Activated naive CD8-positive, alpha-beta T cell treated with anti-CD3 and anti-CD28 coated beads, Interleukin-2, amount 50 U/mL, for 24 hours (primary cell): ENCODE measurements at places on chromosomes 16 and 17.

DNA sequence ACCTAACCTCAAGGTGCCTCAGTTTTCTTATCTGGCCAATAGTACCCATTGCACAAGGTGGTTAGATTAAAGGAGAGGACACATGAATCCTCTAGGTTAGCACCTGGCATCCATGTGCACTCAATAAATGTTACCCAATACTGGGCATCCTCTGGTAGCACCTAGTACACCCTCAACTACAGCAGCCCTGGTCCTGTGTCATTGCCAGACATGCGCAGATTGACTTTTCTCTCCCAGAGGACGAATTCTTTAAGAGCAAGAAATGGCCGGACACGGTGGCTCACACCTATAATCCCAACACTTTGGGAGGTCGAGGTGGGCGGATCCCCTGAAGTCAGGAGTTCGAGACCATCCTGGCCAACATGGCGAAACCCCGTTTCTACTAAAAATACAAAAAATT is 7.3 kb downstream of the DUSP3 start:
- no peak for DNase-seq
- H3K4me1 ChIP-seq = peaks cover 10% of the 10 kb centered on the region
- H3K27ac ChIP-seq = no peak overlapping the region
- H3K36me3 ChIP-seq = peaks cover 24% of the 10 kb centered on the region
- H3K4me3 ChIP-seq = no peak overlapping the region
- H3K27me3 ChIP-seq = no peaks in the 10 kb centered on the region

DNA sequence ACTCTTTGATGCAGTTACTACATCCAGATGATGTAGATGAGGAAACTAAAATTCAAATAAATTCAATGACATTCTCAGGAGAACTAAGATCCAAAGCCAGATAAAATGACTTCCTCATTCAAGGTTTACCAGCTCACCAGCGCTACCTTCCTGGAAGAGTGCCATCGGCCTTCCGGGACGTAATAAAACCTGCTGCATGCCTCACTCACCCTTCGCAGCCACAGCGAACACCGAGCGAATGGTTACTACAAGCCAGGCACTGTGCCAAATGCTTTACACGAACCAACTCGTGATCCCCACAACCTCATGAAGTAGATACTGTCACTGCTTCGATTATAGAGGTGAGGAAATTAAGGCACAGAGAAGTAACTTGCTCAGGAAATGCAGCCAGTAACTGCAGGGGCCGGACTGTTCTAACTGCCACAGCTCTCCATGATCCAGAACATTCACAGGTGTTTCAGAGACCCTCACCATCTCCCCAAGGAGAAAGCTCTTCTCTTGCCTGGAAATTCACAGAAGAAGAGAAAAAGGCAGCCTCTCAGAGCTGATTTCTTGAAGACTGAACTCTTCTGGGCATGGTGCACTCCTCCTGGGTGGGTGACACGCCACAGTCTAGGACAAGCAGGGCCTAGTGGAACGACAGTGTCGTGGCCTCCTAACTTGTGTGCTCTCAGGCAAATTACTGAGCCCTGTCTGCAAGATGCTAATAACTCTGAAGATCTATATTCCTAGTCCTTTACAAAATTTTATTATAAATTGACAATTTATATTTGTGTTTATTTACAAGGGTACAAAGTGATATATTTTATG is 46.8 kb downstream of the HIC1 start:
- H3K27ac ChIP-seq = no peak overlapping the region
- H3K4me3 ChIP-seq = no peak overlapping the region
- H3K4me1 ChIP-seq = peaks cover 12% of the 10 kb centered on the region
- peak; percentile 33 for DNase-seq

DNA sequence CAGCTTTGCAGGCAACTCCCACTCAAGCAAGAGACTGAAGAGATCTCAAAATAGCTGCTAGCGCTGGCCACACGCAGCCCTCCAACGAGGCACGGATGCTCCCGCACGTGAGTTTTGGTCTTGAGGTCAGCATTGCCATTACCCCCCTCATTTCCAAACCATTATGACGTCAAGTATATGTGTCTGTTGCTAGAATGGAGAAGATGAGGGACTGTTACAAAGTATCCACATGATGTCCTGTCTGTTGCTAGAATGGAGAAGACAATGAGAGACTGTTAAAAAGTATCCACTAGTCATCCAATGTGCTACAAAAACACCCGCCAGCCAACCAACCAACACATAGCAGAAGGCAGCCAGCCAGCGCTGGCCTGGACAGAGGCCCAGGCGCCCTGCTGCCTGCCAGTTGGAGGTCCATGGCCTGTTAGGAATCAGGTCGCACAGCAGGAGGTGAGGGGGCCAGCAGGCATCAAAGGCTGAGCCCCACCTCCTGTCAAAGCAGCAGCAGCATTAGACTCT is 24.8 kb downstream of the KLHDC4 start:
- DNase-seq = no peak
- H3K27me3 ChIP-seq = no peaks in the 10 kb centered on the region
- H3K4me3 ChIP-seq = no peak overlapping the region
- H3K27ac ChIP-seq = no peak overlapping the region
- H3K4me1 ChIP-seq = peaks cover 10% of the 10 kb centered on the region

- DNase-seq = no peak
- no peak overlapping the region for H3K27ac ChIP-seq
- H3K27me3 ChIP-seq = no peaks in the 10 kb centered on the region
- H3K4me3 ChIP-seq = no peak overlapping the region
- peaks cover 29% of the 10 kb centered on the region for H3K4me1 ChIP-seq
- peaks cover 1% of the 10 kb centered on the region for H3K36me3 ChIP-seq
These were observed 55.4 kb downstream of the TENT4B start for GRCh38 chr16:50208460-50208931.

- H3K27ac ChIP-seq = peak within 1 kb of the TSS; percentile 90
- DNase-seq = peak; percentile 84
- H3K4me1 ChIP-seq = peaks cover 24% of the 10 kb centered on the region
These were observed at the start of gene PLEKHG4 for GRCh38 chr16:67279296-67280089. TSS of gene PLEKHG4 (plus strand) at chr16:67279532. CDS start at chr16:67280045, 513 bp downstream.

DNA sequence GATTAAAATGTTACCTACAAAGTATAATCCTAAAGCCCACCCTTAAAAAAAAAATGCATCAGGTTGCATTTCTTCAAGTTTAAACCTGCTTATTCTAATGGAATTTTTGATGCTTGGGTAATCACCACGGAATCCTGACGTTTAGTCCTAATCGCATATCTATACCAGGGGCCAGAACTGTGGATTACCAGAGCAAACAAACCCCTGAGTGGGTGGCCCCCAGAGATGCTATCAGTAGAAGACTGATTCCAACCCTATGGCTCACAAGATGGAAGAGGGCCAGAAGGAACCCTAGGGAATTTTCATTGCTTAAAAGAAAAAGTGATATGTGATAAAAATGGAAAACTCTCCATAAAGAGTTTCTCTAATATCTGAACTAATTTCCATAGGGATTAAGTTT is 152.2 kb upstream of the NOG start:
- DNase-seq = no peak
- H3K36me3 ChIP-seq = no peaks in the 10 kb centered on the region
- H3K4me3 ChIP-seq = no peak overlapping the region
- peaks cover 12% of the 10 kb centered on the region for H3K27me3 ChIP-seq
- no peaks in the 10 kb centered on the region for H3K4me1 ChIP-seq

GRCh38 chr16:17159617-17160016 is 311.1 kb downstream of the XYLT1 start:
- peaks cover 6% of the 10 kb centered on the region for H3K36me3 ChIP-seq
- H3K4me1 ChIP-seq = no peaks in the 10 kb centered on the region
- DNase-seq = no peak
- no peak overlapping the region for H3K4me3 ChIP-seq

DNA sequence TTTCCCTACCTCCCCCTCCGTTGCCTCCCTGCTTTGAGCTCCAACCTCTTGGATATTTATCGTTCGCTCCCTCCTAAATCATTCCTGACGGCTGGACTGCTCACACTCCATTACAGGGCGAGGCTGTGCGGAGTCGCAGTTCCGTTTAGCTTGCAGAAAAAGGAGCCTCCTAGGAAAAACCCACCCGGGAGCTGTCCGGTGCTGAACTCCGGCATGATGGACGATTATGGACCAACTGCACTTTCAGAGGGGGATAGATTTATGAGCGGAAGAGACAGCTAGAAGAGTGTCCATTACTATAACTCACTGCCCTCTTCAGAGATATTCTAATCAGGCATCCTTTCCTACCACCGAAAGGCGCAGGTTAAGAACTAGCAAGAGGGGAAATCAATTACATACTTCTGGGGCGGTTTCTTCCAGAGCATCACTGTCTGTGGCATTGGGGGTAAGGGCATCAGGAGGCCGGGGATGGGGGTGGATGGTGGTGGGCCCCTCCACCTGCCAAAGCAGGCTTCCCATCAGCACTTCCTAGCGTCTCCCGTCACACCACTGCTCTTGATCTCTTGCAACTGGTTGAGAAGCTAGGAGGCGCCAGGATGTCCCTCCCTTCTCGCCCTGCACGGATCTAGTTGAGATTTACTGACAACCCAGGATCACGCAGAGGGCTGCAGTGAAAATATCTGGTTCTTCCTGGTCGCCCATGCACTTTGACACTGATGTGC is 251.2 kb downstream of the ENGASE start:
- H3K27ac ChIP-seq = no peak overlapping the region
- DNase-seq = no peak
- peaks cover 19% of the 10 kb centered on the region for H3K27me3 ChIP-seq
- no peak overlapping the region for H3K4me3 ChIP-seq
- no peaks in the 10 kb centered on the region for H3K4me1 ChIP-seq

DNA sequence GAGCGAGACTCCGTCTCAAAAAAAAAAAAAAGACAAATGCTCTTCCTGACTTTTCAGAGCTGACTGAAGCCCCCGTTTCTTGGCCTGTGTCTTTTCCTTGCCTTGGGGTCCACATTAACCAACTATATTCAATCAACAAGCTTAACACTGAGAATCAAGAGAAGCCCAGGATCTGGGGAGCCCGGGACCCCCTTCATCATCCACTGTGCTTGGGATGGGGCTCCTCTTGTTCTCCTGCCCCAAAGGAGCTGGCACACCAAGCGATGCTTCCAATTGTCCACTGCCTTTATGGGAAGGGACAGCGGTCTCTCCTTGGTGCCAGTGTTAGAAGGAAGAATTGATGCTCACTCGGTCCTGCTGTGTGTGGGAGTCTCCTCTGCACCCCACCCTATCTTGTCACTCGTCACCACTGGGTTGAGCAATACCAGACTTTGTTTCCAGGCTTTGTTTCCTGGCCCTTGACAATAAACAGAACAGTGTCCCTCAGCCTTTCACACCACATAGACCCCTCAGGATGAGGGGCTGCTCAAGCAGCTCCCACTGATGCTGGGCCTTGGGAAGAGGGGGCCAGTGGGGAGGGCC is 146.7 kb downstream of the KCNJ12 start:
- DNase-seq = no peak
- H3K36me3 ChIP-seq = no peaks in the 10 kb centered on the region
- H3K4me3 ChIP-seq = no peak overlapping the region
- H3K4me1 ChIP-seq = no peaks in the 10 kb centered on the region

GRCh38 chr16:24255456-24256371 is at the start of gene CACNG3:
TSS of gene CACNG3 (plus strand) at chr16:24256335. CDS start at chr16:24256755, 420 bp downstream.
- DNase-seq = peak; percentile 65
- H3K36me3 ChIP-seq = no peaks in the 10 kb centered on the region
- H3K27me3 ChIP-seq = peaks cover 53% of the 10 kb centered on the region
- no peaks in the 10 kb centered on the region for H3K4me1 ChIP-seq
- H3K4me3 ChIP-seq = no peak within 1 kb of the TSS

- peaks cover 15% of the 10 kb centered on the region for H3K36me3 ChIP-seq
- no peak overlapping the region for H3K27ac ChIP-seq
- DNase-seq = no peak
- peak overlapping the region; percentile 46 for H3K4me3 ChIP-seq
These were observed 2.9 kb downstream of the E4F1 start for GRCh38 chr16:2226245-2226793.

DNA sequence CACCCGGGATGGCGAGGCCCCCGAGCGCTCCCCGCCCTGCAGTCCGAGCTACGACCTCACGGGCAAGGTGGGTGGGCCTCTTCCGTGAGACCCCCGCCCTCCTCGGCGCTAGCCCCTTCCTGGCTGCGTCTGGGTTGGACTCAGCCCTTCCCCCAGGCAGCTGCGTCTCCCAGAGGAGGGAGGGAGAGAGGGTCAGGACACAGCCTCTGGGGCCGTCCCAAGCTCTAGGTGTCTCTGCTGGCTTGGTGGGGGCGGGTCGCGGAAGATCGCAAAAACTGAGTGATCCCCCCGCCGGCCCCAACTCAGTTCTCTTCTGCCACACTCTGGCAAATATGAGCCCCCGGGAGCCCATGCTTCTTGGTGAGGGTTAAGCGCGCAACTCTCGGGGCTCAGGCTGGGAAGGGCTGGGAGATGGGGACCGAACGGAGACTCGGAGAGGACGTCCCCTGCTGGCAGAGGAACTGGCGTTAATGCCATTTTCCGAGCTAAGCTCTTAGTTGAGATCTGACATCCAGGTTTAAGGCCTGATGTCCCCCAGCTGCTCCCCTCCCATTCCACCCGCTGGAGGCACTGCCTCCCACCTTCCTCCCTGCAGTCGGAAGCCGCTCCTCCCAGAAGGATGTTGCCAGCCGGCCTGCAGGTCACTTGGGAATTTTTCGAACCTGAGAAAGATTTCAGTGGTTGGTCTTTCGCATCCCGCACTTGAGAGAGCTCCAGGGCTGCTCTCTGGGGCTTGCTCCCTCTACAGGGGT is 419 bp downstream of the RAB37 start:
- H3K27ac ChIP-seq = peak overlapping the region; percentile 59
- H3K27me3 ChIP-seq = peaks cover 9% of the 10 kb centered on the region
- no peaks in the 10 kb centered on the region for H3K36me3 ChIP-seq
- peaks cover 54% of the 10 kb centered on the region for H3K4me1 ChIP-seq
- H3K4me3 ChIP-seq = peak overlapping the region; percentile 78
- DNase-seq = peak; percentile 57

DNA sequence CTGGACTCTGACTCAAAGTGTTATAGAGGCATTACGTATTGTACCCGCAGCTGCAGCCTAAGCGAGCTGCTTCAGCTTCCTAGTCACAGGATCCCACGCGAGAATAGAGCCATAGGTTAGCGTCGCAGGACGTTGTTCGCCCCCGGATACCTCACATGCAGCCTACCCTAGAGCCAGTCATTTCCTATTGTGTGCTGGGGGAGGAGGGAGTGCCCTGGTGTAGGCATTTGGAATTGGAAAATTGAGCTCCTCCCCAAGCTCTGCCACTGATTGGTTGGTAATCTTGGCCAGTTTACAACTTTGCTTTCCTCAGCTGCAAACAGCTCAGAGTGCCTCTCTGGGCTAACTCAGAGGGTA is 530 bp downstream of the NAA60 start:
- H3K36me3 ChIP-seq = peaks cover 30% of the 10 kb centered on the region
- H3K4me3 ChIP-seq = peak overlapping the region; percentile 92
- H3K27me3 ChIP-seq = no peaks in the 10 kb centered on the region

DNA sequence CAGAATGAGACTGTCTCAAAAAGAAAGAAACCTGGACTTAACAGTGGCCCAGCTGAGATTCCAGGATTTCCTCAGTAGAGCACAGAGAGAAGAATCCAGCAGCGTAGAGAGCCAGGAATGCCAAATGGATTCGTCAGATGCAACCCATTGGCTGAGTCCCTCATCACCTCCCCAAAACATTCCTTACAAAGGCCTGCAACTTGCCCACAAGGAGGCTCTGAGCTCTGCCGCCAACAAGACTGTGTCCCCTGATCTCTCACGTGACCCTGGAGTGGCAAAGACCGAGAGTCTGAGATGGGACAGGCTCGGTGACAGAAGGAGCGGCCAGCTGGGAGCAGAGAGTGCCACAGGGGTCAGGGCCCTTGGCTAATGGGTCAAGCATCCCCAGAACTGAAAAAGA is 6.9 kb upstream of the CHMP6 start:
- H3K4me3 ChIP-seq = no peak overlapping the region
- H3K27ac ChIP-seq = no peak overlapping the region
- H3K36me3 ChIP-seq = no peaks in the 10 kb centered on the region
- peaks cover 16% of the 10 kb centered on the region for H3K4me1 ChIP-seq
- peaks cover 12% of the 10 kb centered on the region for H3K27me3 ChIP-seq
- no peak for DNase-seq

- H3K36me3 ChIP-seq = no peaks in the 10 kb centered on the region
- no peaks in the 10 kb centered on the region for H3K4me1 ChIP-seq
- H3K27ac ChIP-seq = no peak overlapping the region
- no peak overlapping the region for H3K4me3 ChIP-seq
These were observed 65.8 kb upstream of the NACA2 start for GRCh38 chr17:61656721-61657217.
